Transverse colon (tissue), 4 donors: ENCODE measurements at places on chromosomes 6 and 20. TPM values are rescaled to one million over a fixed set of nuclear protein-coding genes. Genes with fewer than 3 reads are reported as not detected.
A peak's percentile ranks its signal among the peaks of the same experiment; 100 is the strongest.

The CLVS2 gene
- total RNA-seq = not detected

The TP53TG5 gene
- not detected for total RNA-seq

The LTV1 gene
- total RNA-seq = 0.80 TPM

The CTCFL gene
- total RNA-seq = not detected

The CALHM5 gene
- total RNA-seq = 3.8 TPM

The METTL24 gene
- total RNA-seq = 4.8 TPM

The FLRT3 gene
- 3.4 TPM for total RNA-seq

GRCh38 chr6:130675072-130675471, 152.1 kb upstream of the SMLR1 start:
- H3K4me1 ChIP-seq = no peaks in the 10 kb centered on the region
- DNase-seq = no peak
- H3K27ac ChIP-seq = no peak overlapping the region
- H3K36me3 ChIP-seq = no peaks in the 10 kb centered on the region
- no peaks in the 10 kb centered on the region for H3K27me3 ChIP-seq

DNA sequence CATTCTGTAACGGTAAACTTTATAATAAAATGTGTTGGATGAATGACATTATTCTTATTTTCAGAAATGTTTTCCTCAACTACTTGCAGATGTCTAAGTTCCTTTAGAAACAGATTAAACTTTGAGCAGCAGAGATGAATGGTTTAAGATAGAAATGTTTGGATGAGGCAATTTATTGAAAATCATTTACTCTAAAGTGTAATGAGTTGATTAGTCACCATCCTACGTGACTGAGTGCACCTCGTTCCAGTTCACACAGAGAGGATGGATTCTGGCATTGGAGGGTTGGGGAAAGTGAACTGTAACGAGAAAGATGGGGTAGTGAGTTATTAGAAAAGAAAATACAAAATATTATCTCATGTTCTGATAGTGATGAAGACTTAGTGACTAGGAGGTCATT, 28.7 kb downstream of the SMPDL3A start:
- no peaks in the 10 kb centered on the region for H3K27me3 ChIP-seq
- H3K36me3 ChIP-seq = no peaks in the 10 kb centered on the region
- no peak overlapping the region for H3K27ac ChIP-seq
- H3K4me3 ChIP-seq = no peak overlapping the region
- no peak for DNase-seq
- no peaks in the 10 kb centered on the region for H3K4me1 ChIP-seq

- peaks cover 4% of the 10 kb centered on the region for H3K4me1 ChIP-seq
- no peak for DNase-seq
- H3K27ac ChIP-seq = peak overlapping the region; percentile 55
- H3K4me3 ChIP-seq = no peak overlapping the region
Observed at GRCh38 chr6:40803897-40804702, 216.9 kb upstream of the LRFN2 start.

DNA sequence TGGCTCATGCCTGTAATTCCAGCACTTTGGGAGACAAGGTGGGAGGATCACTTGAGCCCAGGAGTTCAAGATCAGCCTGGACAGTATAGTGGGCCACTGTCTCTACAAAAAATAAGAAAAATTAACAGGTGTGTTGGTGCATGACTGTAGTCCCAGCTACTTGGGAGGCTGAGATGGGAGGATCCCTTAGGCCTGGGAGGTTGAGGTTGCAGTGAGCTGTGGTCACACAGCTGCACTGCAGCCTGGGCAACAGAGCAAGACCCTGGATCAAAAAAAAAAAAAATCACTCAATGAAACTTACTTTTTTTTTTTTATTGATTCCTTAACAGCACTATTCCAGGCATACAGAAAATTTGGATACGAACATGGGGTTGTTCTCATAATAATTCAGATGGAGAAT, 14.0 kb downstream of the CDKAL1 start:
- H3K27me3 ChIP-seq = no peaks in the 10 kb centered on the region
- DNase-seq = no peak

- H3K27ac ChIP-seq = no peak overlapping the region
- peaks cover 8% of the 10 kb centered on the region for H3K4me1 ChIP-seq
- H3K27me3 ChIP-seq = peaks cover 80% of the 10 kb centered on the region
- H3K4me3 ChIP-seq = no peak overlapping the region
Observed at GRCh38 chr6:150038202-150039062, 13.1 kb upstream of the RAET1L start.

GRCh38 chr6:12842114-12842513, 125.5 kb downstream of the PHACTR1 start:
- no peaks in the 10 kb centered on the region for H3K36me3 ChIP-seq
- H3K4me1 ChIP-seq = no peaks in the 10 kb centered on the region
- H3K27me3 ChIP-seq = no peaks in the 10 kb centered on the region
- no peak overlapping the region for H3K4me3 ChIP-seq
- no peak overlapping the region for H3K27ac ChIP-seq

GRCh38 chr6:135461208-135461607, 36.3 kb downstream of the AHI1 start:
- H3K4me3 ChIP-seq = no peak overlapping the region
- H3K4me1 ChIP-seq = no peaks in the 10 kb centered on the region
- no peaks in the 10 kb centered on the region for H3K36me3 ChIP-seq

- no peaks in the 10 kb centered on the region for H3K36me3 ChIP-seq
- H3K27ac ChIP-seq = no peak overlapping the region
- no peak for DNase-seq
- H3K4me3 ChIP-seq = no peak overlapping the region
- no peaks in the 10 kb centered on the region for H3K4me1 ChIP-seq
Observed at GRCh38 chr6:167146977-167147376, 10.8 kb downstream of the GPR31 start.

- H3K27me3 ChIP-seq = no peaks in the 10 kb centered on the region
- no peak for DNase-seq
- H3K4me1 ChIP-seq = no peaks in the 10 kb centered on the region
- H3K4me3 ChIP-seq = no peak overlapping the region
Observed at GRCh38 chr6:15420959-15421438, 175.1 kb downstream of the JARID2 start.

DNA sequence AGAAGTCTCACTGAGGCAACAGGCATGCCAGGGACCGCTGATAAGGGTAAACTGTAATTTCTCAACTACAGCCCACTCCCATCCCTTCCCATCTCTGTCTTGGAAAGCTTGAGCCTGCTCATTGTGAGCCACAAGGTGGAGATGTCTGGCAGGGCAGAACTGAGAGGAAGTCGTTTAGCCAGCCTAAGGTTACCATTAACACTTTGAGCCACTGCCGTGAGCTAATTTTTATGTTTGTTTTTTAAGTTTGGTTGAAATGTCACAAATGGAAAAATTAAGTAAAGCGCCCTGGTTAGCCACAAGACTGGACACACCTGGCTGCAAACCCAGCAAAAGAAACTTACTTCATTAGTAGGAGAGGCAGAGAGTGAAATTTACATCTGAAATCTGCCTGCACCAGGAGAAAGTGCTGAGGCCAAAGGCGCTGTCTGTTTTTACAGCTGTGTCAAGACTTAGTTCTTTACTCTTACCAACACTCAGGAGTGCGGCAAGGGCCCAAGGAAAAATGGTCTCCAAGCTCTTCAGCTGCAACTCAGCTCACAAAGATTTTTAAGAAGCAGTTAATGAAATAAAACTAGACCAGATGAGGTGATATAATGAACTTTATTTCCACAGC, 50.0 kb upstream of the FAM83C start:
- peaks cover 6% of the 10 kb centered on the region for H3K36me3 ChIP-seq
- peak overlapping the region; percentile 40 for H3K27ac ChIP-seq
- H3K4me1 ChIP-seq = peaks cover 10% of the 10 kb centered on the region
- DNase-seq = no peak
